ENCODE measurements at places on chromosomes 11 and 22.
A peak's percentile ranks its signal among the peaks of the same experiment; 100 is the strongest.

GRCh38 chr22:41043722-41044121, 48.7 kb upstream of the EP300 start:
- DNase-seq: no peak

GRCh38 chr11:131178596-131178995, 191.8 kb upstream of the NTM start:
- DNase-seq: no peak

- DNase-seq: peak; percentile 15
Observed at GRCh38 chr11:3341298-3341697, 37.6 kb downstream of the ZNF195 start.

DNA sequence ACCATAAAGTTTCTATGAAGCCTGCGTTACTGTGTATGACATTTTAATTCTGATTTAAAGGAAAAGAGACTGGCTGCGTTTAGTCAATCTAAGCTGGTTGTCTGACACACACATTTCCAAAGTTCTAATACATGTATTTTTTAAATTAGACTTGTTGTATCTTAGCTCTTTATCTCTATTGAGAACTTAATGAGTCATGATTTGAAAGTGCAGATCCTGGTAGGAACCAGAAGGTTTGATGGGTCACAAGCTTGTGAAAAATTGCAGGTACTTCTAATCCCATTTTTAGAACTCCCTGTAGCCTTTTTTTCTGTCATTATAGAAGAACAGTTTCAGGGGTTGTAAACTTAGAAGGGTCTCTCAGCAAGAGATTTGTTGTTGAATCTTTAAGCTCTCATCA, 210.3 kb downstream of the DDX10 start:
- no peak for DNase-seq

DNA sequence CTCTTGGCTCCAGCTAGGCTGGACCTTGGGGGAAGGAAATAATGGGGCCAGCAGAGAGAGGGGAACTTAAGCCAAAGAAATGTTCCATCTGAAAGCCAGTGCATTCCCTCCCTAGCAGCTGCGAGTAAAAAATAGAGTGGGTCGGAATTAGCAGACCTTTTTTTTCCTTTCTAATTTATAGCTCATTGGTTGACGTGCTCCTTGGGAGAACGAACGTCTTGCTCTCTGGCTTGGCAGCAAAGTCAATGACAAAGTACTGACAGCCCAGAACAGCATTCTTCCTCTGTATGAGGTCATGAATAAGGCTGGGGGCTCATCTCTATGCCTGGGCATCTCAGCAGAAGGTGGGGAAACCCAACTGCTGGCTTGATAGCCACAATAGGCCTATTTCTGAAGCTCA, 65.0 kb downstream of the SEZ6L start:
- DNase-seq: no peak

DNA sequence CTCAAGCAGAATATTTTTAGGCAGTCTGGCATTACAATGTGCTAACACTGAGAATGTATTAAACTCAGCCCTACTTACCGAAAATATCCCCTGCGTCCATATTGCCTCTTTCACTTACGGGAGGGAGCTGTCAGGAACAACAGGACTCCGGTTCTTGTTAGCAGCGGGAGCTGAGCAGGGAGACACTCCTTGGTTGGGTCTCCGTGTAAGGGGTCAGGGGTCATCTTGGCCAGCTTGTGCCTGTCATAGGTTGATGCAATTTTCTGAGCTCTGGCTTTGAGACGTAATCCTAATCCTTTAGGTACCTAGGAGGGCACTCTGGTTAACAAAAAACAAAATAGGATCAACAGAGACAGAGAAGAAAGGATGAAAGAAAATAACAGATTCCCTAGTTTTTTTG, 1477.2 kb downstream of the BRD1 start:
- no peak for DNase-seq

DNA sequence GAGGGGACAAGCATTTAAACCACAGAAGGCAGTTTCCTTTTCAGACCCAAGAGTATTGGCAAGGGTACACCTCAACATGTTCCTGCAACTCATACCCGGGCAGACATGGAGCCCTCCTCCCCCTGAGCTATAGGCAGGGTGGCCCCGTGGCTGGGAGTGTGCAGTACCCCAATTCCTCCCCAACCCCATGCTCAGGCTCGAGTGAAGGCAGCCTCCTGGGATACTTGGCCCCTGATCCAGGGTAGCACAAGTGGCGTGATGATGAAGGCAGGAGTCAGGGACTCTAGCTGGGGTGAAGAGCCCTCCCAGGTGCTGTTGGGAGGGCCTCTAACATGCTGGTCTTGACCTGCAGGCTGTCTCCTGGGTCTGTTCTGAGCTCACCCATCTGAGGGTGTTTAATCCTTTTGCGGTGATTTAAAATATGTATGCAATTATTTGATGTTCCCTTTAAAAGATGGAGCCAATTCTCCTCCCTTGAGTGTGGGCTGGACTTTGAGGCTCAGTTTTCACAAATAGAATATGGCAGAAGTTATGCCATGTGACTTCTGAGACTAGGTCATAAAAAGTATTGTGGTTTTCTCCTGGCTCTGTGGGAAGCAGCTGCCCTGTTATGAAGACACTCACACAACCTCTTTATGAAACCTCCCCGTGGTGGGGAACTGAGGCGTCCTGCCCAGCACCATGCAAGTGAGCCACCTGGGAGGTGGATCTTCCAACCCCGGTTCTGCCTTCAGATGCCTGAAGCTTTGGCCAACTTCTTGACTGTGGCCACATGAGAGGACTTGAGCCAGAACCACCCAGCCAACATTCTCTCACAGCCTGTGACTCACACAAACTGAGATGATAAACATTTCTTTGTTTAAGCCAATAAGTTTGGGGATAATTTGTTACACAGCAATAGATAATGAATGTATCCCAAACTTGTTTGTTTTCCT, 54.7 kb upstream of the NECTIN1 start:
- DNase-seq: peak; percentile 8

GRCh38 chr22:46147471-46148267, 2.7 kb upstream of the PPARA start:
- DNase-seq: peak; percentile 26

DNA sequence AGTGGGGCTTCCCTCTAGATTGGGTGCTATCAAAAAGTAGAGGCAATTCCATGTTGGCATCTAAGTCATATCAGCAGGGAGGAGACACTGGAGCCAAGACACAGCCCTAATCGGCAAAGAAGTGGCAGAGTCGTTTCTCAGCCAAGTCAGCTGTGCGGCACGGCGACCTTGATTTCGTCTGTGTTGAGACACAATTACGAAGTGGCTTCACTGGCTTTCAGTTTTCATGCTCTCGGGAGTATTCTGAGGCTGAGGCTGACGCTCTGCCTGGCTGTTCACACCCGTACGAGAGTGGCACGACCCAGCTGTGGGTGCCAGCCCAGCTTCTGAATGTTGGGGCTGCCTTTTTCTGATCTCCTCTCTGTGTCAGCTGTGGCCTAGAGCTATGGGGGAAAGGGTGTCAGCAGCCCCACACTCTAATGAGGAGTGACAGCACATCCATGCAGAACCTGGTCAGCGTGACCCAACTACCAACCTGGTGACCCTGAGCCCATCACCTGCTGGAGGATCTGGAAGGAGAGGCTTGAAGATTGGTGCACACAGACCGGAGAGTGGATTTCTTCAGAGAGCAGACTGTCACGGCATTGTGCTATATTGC, 105.7 kb upstream of the TMEM45B start:
- no peak for DNase-seq

DNA sequence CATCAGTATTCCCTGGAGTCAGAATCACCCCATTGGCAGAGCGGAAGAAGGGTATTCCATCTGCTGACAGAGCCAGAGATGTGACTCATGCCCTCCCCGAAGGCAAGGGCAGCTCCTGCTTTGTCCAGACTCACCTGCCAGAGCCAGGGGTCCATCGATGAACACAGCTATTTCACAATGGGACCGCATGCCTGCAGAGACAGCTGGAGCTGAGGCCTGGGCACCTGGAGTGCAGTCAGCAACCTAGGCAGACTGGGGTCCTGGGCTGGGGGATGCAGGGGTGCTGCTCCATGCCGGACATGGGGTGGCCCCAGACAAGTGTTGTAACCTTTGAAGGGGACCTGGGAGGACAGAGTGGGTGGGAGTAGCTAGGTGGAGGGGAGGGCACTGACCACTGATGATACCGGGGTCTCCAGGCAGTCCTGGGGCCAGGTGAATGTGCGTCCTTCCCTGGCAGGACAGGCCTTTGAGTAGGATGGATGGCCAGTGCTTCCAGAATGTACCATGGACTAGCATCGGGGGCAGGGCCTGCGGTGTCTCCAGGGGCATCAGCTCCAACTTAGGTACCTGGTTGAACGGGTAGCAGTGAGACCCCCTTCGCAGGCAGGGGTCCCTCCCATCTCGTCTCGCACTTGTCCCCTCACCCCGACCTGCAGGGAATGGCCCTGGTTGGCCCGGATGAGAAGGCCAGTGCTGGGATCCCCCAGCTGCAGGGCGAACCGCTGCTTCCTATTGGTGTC, 1.7 kb downstream of the TRPT1 start:
- peak; percentile 31 for DNase-seq

Measured in left hindlimb (tissue), 1 donor.